HFFc6 (cell line): ENCODE measurements at places on chromosomes 6 and 20.

- DNase-seq = peak; percentile 48
Measured at GRCh38 chr6:18595774-18596530, 208.8 kb downstream of the RNF144B start.

- DNase-seq = no peak
Measured at GRCh38 chr6:90819483-90819882, 232.6 kb upstream of the MAP3K7 start.

GRCh38 chr6:104862456-104862855 lies 2.7 kb upstream of the HACE1 start:
- DNase-seq = no peak

DNA sequence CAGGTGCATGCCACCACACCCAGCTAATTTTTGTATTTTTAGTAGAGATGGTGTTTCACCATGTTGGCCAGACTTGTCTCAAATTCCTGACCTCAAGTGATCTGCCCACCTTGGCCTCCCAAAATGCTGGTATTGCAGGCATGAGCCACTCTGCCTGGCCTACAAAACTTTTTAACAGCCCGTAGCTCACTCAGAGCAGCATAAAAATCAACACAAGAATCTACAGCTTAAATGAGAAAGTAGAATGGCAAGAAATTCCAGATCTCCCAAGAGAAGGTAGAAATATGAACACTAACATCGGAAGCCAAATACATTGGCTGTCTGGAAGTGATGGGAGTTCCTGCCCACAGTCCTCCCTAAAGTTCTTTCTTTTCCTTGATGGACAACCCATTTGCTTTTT lies 43.7 kb downstream of the SCGN start:
- DNase-seq = no peak

GRCh38 chr20:50251992-50252511 lies 61.4 kb downstream of the CEBPB start:
- DNase-seq = peak; percentile 76

DNA sequence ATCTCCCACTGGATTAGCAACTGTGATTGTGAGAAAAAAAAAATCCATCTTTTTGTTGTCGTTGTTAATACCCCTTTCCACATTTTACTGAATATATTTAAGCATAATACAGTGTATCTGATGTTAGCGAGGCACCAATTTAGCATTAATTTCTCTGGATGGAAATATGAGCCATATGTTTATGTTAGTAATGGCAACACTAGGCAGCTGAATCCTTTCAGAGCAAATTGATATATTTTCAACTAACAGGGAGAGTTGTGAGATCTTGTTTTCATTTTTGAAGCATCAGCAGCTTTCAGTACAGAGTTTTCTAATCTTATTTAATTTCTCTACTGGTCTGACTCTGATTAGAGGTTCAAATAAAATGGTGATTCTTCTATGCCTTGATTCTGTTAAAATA lies 84.8 kb upstream of the HDAC2 start:
- no peak for DNase-seq
